Activated T-cell treated with anti-CD3 and anti-CD28 coated beads for 24 hours (primary cell): ENCODE measurements at places on chromosomes 4 and X.

GRCh38 chr4:110059556-110060191 lies 138.7 kb downstream of the ELOVL6 start:
- DNase-seq: no peak

DNA sequence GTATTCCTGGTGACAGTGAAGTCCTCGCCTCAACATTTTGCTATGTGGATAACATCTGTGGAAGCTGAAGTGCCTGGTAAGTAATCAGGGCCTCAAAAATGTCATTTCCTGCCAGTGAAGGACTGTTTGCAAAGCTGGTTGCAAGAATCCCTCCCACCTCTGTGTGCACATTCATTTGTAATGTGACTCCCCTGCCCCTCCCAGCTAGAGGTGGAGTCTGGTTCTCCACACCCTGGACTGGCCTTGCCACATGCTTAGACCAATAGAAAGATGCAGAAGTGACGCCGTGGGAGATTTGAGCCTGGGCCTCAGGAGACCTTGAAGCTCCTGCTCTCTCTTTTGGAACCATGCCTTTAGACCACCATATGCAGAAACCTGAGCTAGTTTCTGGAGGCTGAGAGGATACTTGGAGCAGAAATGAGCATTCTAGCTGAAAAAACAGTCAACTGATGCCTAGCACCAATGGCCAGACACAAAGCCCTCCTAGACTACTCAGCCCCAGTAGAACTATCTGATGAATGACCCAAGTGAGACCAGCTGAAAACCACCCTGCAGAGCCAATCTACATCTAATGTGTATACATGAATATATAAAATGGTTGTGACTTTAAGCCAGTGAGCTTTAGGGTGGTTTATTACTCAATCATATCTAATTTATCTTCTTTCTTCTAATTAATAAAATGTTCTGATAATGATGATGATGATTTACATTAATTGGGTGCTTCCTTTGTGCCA lies 47.8 kb upstream of the CRMP1 start:
- no peak for DNase-seq

- no peak for DNase-seq
Observed at GRCh38 chr4:80307774-80308465, 27.6 kb upstream of the CFAP299 start.

GRCh38 chr4:184293552-184293951 lies 75.9 kb upstream of the ENPP6 start:
- no peak for DNase-seq

DNA sequence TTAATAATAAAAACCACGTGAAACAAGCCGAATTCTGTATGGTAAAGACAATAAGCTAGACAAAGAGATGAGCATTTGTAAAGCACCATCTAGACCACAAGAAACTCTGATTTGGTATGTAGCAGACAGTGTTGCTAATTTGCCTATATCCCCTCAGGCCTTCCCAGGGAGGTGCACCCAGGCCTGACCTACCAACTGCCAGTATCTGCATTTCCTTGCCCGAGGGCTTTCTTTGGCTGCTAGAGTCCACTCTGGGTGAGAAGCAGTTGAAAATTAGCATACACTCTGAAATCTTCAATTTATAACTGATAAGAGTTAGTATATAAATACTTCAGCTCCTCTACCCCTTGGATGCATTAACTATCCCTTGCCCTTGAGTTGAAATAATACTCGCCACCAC lies 37.4 kb upstream of the IL1RAPL1 start:
- no peak for DNase-seq

- no peak for DNase-seq
Observed at GRCh38 chrX:47885501-47885900, 48.8 kb downstream of the ZNF81 start.

- no peak for DNase-seq
Observed at GRCh38 chr4:92359491-92359890, 55.7 kb downstream of the GRID2 start.

DNA sequence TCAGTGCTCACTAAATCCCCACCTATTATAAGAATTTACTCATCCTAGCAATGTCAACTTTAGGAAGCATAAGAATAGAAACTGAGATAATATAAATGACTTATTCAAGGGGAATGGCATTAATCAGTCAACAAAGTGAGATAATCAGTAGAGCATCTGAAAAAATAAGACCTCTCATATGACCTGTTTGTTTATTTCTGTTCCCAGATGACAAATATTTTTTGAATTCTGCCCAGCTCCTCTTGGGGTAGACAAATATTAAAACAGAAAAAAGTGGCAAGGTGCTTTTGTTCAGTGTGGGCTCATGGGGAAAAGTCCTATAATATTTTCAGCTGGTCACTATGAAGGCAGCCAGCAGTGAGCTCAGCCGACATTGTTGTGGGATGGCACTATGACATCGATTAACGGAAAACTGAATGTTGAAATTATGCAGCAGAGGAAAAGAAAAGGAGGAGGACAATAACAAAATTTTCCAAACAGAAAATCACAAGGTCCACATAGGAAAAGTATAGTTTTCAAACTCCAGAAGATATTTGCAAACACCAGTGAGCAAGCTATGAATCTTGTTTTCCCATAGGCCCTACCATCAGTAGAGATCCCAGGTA lies 109.6 kb downstream of the ANXA3 start:
- no peak for DNase-seq

- DNase-seq: no peak
Observed at GRCh38 chr4:123919576-123920098, 523.0 kb downstream of the SPRY1 start.

DNA sequence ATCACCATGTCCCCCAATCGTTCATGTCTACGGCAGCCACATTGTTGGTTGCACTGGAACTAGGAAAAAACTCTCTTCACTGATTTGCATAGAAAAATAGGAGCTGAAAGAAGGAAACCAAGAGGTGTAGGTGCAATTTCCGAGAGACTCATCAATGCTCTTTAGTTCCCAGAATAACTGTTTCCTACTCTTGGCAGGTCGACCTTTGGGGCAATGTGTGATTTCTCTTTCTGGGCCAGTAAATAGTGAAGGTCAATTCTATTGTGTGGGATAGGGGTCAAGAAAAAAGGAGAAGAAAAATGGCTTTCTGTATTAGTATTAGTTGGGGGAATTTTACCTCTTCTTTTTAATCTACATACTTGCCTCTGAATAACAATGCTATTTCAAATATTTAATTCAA lies 55.9 kb upstream of the PDE5A start:
- DNase-seq: no peak

GRCh38 chr4:13922873-13923645 lies 295.5 kb upstream of the BOD1L1 start:
- no peak for DNase-seq

- DNase-seq: no peak
Observed at GRCh38 chr4:140061194-140061593, 92.8 kb downstream of the MAML3 start.

GRCh38 chrX:110509755-110510532 lies 151.3 kb downstream of the RTL9 start:
- DNase-seq: no peak

GRCh38 chr4:109079731-109080130 lies 222.7 kb downstream of the COL25A1 start:
- DNase-seq: no peak

GRCh38 chrX:3403748-3404147 lies 57.3 kb upstream of the MXRA5 start:
- DNase-seq: no peak

DNA sequence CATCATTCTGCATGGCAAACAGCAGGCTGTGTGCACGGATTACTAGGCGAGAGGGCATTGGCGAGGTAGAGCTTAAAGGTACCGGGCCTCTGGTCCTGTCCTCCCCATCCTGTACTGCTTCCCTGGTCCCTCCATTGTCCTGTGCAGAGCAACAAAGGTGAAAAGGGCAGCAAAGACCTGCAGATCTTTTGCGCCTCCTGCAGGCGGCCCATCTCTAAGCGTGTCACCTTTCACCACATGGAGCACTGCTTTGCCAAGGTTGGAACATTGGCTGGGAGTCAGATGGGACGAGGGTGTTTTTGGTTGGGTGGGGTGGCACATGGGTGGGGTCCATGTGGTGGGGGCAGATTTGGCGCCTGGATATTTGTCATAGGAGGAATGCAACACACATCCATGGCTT lies 64.7 kb upstream of the UXT start:
- no peak for DNase-seq

GRCh38 chrX:83019258-83019657 lies 488.8 kb upstream of the POU3F4 start:
- no peak for DNase-seq

- no peak for DNase-seq
Observed at GRCh38 chr4:42644897-42645296, 12.0 kb downstream of the ATP8A1 start.

GRCh38 chrX:150236327-150236726 lies 126.8 kb upstream of the MAMLD1 start:
- DNase-seq: no peak

GRCh38 chrX:2492531-2493218 lies 8.1 kb downstream of the DHRSX start:
- DNase-seq: no peak

DNA sequence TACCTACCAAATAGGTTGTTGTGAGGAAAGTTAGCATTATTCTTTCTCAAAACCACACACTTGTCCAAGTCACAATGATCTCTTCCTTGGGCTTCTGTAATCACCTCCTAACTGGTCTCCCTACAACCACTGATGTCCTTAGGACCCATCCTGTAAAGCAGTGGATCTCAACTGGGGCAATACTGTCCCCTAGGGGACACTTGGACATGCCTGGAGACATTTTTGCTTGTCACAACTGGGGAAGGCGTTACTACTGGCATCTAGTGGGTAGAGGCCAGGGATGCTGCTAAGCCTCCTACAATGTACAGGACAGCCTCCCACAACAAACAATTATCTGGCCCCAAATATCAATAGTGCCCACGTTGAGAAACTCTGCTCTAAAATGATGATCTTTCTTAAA lies 118.7 kb upstream of the AP1S2 start:
- no peak for DNase-seq

DNA sequence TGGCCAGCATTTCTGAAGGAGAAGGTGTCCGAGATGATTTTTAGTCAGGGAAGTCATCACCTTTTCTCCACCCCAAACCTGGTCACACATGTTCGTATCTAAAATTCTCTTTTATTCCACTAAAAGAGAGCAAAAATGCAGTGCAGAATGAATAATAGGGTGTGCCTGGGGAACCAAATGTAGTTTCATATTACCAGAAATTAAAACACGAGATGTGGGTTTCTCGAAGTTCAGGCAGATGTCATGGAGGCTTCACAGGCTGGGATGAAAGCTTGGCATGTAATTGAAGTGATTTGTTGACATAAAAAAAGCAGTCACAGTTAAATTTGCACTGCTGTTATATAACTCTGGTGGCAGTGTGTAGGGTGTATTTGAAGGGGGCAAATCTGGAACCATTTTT lies 165.5 kb upstream of the PDE5A start:
- DNase-seq: no peak

- DNase-seq: peak; percentile 31
Observed at GRCh38 chrX:10106806-10107205, 50.0 kb upstream of the CLCN4 start.

- no peak for DNase-seq
Observed at GRCh38 chrX:121642415-121642814, 595.0 kb downstream of the GLUD2 start.

- no peak for DNase-seq
Observed at GRCh38 chr4:152104356-152104755, 343.5 kb upstream of the GATB start.

- DNase-seq: no peak
Observed at GRCh38 chr4:6199422-6199921, 877 bp downstream of the JAKMIP1 start.

GRCh38 chr4:6493658-6494304 lies 21.4 kb upstream of the PPP2R2C start:
- DNase-seq: no peak

DNA sequence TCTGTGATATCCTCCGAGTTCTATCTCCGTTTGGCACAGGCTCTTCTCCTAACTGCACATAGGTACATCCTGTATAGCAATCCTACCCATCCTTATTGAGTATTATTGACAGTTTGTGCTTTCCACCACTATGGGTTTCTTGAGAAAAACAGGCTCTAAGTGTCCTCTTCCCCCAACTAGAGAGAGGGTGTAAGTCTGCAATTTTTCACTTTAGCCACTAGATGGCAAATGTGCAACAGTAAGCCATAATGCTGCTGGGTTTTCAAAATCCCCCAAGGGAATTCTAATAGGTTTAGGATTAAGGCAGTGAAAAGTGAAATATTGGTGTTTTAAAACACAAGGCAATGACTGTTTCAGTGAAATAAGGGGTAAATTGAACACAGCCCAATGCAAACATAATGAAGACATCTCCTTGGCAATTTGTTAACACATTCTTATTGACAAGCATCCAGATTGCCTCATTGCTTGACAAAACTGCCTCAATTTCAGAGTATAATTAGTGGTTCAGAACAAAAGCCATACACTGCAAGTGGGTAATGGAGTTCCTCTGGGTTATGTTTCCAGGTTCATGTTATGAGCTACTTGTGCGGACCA lies 239.0 kb upstream of the HTR2C start:
- DNase-seq: no peak

DNA sequence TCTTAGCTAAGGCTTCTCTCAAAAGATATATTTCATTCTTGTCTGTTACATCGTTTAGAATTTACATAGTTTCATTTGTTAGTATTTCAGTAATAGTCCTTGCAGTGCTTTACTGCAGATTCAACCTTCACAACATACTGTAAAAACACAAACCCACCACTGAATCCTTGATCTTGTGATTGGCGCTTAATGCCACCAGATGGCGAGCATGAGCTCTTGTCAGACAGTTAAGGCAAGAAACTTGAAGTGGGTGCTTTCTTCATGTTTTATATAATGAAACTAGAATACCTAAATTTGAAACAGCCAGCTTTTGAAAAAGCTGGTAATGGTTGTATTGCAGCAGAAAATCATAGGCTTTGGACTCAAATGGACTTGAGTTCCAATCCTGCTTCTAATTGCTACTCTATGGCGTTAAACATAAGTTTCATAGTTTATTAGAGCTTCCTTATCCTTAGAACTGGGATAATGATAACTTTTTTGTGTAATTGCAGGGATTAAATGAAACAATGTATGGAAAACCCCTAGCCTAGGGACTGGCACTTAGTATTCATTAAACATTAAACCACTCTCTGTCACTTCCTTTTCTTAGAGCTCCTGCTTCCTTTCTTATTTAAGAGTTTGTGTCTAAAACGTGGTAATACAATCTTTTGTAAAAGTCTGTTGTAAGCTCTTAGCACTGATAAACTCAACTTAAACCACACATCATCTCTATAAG lies 95.1 kb downstream of the USP9X start:
- peak; percentile 16 for DNase-seq
